Activated T-helper 1 cell treated with anti-CD3 and anti-CD28 coated beads, Interleukin-2, amount 50 U/mL, for 16 hours (primary cell): ENCODE measurements at places on chromosomes 3 and 15.

DNA sequence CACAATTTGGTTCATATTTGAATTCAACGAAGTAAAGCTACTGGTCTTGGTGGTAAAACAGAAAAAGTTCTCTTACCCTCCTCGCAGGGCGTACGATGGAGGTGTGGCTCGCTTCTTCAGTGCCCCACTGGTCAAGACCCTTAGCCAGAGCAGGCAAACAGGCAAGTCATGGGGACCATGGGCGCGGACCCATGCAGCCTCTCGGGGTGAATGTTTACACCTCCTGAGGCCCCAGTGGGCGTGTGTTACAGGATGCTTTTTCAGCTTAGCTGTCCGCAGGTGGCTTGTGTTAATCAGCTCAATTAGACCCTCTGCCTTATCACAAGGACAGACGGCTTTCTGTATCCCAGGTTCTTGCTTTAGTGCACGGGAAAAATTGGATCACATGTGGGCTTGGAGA is 991.8 kb downstream of the GBE1 start:
- no peak for DNase-seq

GRCh38 chr15:90209591-90209990 is 8.5 kb downstream of the SEMA4B start:
- no peak for DNase-seq

- DNase-seq: no peak
These were observed 127.0 kb downstream of the CPNE4 start for GRCh38 chr3:131907796-131908195.

DNA sequence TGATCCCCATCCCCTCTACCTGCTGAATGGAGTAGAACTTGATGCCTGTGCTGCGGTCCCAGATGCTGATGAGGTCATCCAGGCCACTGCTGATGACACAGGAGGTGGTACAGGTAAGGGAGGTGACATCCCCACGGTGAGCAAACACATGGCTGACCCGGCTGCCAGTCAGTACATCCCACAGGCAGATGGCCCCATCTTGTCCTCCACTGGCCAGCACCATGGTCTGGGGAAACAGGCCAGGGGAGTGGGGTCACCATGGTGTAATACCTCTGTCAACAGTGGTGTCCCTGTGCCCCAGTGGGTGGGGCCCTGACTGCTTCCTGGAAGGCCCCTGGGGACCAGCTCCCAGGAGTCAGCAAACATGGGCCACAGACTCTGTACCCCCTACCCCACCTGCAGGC is 33.3 kb downstream of the PTPN23 start:
- no peak for DNase-seq

DNA sequence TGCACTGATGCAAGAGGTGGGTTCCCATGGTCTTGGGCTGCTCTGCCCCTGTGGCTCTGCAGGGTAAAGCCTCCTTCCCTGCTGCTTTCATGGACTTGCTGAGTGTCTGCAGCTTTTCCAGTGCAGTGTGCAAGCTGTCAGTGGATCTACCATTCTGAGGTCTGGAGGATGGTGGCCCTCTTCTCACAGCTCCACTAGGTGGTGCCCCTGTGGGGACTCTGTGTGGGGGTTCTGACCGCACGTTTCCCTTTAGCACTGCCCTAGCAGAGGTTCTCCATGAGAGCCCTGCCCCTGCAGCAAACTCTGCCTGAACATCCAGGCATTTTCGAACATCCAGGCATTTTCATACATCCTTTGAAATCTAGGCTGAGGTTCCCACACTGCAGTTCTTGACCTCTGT is 329.8 kb upstream of the NAALADL2 start:
- DNase-seq: no peak

DNA sequence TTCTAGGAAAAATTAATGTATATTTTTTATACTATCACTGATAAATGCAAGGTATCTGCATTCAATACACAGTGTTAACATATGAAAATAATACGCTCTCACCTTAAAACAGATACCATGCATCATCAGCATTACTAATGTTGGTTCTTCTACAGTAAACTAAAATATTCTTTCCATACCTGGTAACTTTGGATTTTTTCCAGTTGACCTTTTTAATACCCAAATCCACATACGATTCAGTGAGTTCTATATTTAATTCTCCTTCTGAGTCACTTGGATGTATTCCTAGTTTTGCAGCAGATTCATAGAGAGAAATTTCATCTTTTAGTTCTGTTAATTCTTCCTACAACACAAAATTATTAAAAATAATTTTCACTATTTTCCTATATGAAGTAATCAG is 29.9 kb downstream of the CEP152 start:
- DNase-seq: no peak

DNA sequence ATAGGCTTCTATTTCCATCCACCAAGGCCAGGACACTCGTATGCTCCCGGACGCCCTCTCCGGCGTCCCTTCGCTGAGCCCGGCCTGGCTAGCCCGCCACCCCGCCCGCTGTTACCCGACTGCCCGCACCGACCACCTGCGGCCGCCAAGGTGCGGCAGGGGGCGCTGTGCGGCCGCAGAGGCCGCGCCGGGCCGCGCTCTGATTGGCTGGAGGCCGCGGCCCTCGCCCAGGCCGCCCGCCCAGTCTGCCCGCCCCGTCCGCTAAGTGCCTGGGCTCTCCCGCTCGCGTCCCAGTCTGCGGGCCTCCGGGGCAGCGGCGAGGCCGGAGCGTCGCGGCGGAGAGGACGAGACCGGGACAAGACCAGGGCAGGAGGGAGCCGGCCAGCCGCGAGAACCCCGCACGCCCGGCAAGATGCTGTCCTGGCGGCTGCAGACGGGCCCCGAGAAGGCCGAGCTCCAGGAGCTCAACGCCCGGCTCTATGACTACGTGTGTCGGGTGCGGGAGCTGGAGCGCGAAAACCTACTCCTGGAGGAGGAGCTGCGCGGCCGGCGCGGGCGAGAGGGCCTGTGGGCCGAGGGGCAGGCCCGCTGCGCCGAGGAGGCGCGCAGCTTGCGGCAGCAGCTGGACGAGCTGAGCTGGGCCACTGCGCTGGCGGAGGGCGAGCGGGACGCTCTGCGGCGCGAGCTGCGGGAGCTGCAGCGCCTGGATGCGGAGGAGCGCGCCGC is at the start of gene SYNM:
SYNM (plus strand) TSS at position 293 of the 726 bp plus-strand sequence; CDS start at position 413, 120 bp downstream.
- no peak for DNase-seq

DNA sequence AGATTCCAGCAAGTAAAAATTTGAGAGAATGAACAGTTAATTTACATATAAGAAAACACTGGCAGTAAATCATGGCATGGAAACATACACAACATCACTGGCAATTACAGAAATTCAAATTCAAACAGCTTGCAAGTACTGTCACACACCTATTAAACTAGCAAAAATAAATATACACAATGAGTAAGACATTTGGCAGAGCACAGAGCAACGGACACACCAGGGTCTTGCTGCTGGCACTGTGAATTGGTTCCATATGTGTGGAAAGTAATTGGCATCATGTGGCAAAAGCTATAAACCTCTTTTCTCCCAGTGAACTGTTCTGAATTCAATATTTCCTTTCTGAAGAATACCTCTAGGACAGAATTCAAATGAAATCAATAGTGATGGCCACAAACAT is 78.3 kb downstream of the LRRK1 start:
- no peak for DNase-seq

- DNase-seq: no peak
These were observed 27.5 kb downstream of the ALCAM start for GRCh38 chr3:105394177-105394576.

DNA sequence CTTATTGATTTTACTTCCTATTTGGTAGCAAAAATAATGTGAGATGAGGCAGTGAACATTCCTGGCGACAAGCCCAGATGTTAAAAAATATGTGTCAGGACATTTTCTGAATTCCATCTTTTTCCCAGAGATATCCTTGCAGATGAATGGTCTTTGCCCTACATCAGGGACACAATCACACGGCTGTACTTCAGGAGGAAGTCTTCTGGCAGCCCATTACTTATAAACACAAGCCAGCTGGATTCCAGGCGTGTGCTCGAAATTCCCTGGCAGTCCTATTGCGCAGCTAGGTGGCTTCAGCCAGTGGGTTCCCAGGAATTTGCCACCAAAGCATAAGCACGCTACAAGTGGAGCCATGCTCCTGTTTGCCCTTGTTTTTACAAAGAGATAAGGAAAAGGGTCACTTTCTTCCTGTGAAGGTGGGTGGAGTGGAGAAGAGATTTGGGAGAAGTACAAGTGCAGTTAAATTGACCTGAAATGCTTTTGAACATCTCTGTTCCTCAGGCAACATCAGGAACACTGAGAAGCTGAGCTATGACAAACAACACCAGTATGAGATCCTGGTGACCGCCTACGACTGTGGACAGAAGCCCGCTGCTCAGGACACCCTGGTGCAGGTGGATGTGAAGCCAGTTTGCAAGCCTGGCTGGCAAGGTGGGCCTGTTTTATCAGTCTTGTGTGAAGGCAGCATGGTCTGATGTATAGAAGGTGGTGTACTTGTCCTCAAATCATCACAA is 257.1 kb upstream of the TRIM42 start:
- no peak for DNase-seq

GRCh38 chr3:1087066-1087560 is 5.7 kb upstream of the CNTN6 start:
- no peak for DNase-seq

- DNase-seq: no peak
These were observed 14.4 kb upstream of the GNAI2 start for GRCh38 chr3:50221411-50222168.

GRCh38 chr15:41241221-41241964 is 10.3 kb downstream of the CHP1 start:
- DNase-seq: no peak

GRCh38 chr3:62378921-62379320 is 5.6 kb upstream of the FEZF2 start:
- DNase-seq: no peak

GRCh38 chr3:3260870-3261269 is 81.4 kb upstream of the CRBN start:
- no peak for DNase-seq
